Sigmoid colon (tissue), 7 donors: ENCODE measurements at places on chromosomes 3 and 15.

GRCh38 chr3:120177707-120178306, 83.6 kb upstream of the GSK3B start:
- H3K4me1 ChIP-seq = peaks cover 15% of the 10 kb centered on the region
- H3K4me3 ChIP-seq = no peak overlapping the region

- H3K27ac ChIP-seq = no peak overlapping the region
- H3K4me1 ChIP-seq = peaks cover 1% of the 10 kb centered on the region
- no peak for DNase-seq
- H3K27me3 ChIP-seq = no peaks in the 10 kb centered on the region
- no peak overlapping the region for H3K4me3 ChIP-seq
Measured at GRCh38 chr3:34212175-34212574, 413.7 kb downstream of the PDCD6IP start.

DNA sequence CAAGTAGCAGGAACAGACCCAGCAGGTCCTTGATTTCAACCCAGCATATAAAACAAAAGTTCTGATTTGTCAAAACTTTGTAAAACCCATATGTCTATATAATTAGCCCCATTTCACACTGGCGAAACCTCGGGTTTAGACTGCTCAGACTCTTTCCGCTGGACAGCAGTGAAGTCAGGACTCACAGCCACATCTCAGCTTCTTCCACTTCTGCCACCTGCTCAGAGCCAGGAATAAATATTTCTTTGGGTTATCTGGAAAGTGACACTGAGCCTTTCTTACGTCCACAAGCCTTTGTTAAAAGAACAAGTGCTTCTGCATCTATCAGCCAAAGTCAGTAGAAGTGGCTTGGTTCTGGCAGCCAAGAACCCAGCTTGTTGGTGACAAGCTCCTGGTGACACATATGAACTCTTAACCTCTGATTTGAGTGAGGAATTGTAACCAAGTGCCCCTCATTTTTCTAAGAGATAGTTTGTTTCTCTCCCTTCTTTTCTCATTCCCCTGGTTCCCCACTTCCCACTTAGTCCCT, 118.1 kb upstream of the CHD2 start:
- H3K4me3 ChIP-seq = no peak overlapping the region
- H3K36me3 ChIP-seq = no peaks in the 10 kb centered on the region
- H3K27ac ChIP-seq = no peak overlapping the region
- H3K4me1 ChIP-seq = no peaks in the 10 kb centered on the region
- H3K27me3 ChIP-seq = no peaks in the 10 kb centered on the region
- DNase-seq = no peak

- no peaks in the 10 kb centered on the region for H3K27me3 ChIP-seq
- peak; percentile 78 for DNase-seq
- no peak overlapping the region for H3K27ac ChIP-seq
- H3K4me3 ChIP-seq = no peak overlapping the region
- no peaks in the 10 kb centered on the region for H3K36me3 ChIP-seq
- H3K4me1 ChIP-seq = no peaks in the 10 kb centered on the region
Measured at GRCh38 chr3:42547401-42547945, 34.3 kb downstream of the SEC22C start.

- DNase-seq = peak; percentile 43
- H3K4me3 ChIP-seq = no peak overlapping the region
- peaks cover 14% of the 10 kb centered on the region for H3K36me3 ChIP-seq
- H3K27me3 ChIP-seq = no peaks in the 10 kb centered on the region
Measured at GRCh38 chr15:88624971-88625490, 3.9 kb downstream of the AEN start.

DNA sequence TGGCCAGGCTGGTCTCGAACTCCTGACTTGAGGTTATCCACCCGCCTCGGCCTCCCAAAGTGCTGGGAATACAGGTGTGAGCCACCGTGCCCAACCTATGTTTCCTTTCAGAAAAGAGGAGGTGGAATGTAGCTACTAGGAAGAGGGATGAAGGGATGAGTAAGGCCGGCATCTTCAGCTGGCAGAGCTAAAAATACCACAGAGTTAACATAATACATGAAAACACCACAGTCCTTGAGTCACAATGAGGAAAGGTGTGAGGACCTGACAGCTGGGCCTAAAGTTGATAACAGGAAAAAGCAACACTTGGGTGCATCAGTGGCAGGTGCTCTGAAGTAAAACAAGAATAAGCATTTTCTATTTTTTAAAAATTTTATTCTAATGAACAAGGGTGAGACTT, 392.2 kb downstream of the DIPK2A start:
- no peak overlapping the region for H3K4me3 ChIP-seq
- no peaks in the 10 kb centered on the region for H3K4me1 ChIP-seq
- no peak overlapping the region for H3K27ac ChIP-seq
- H3K27me3 ChIP-seq = no peaks in the 10 kb centered on the region

DNA sequence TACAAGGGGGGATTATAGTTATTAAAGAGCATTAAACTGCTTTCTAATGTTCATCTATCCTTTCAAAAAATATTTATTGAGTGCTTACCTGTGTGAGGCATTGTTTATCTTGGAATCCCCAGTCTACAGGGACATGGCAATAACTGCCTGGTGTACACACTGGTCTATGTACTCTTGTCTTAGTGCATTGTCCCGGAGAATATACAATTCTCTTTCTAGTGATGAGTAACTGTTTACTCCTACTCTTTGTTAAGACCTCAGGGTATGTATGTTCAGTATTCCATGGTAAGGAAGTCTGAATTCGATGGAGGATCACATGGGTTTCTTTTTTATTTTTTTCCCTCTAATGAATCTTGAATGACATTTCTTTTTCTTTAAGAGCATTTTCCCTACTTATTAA, 772.4 kb upstream of the NR2F2 start:
- no peak overlapping the region for H3K27ac ChIP-seq
- no peaks in the 10 kb centered on the region for H3K36me3 ChIP-seq
- H3K4me1 ChIP-seq = peaks cover 7% of the 10 kb centered on the region

- H3K36me3 ChIP-seq = no peaks in the 10 kb centered on the region
- H3K4me3 ChIP-seq = no peak overlapping the region
- no peaks in the 10 kb centered on the region for H3K4me1 ChIP-seq
- no peak for DNase-seq
- H3K27me3 ChIP-seq = no peaks in the 10 kb centered on the region
Measured at GRCh38 chr3:118963711-118964110, 70.9 kb downstream of the IGSF11 start.

GRCh38 chr15:69731081-69731330, 278.4 kb downstream of the RPLP1 start:
- peaks cover 20% of the 10 kb centered on the region for H3K4me1 ChIP-seq
- no peak overlapping the region for H3K4me3 ChIP-seq
- H3K27me3 ChIP-seq = no peaks in the 10 kb centered on the region
- H3K36me3 ChIP-seq = no peaks in the 10 kb centered on the region
- no peak for DNase-seq

DNA sequence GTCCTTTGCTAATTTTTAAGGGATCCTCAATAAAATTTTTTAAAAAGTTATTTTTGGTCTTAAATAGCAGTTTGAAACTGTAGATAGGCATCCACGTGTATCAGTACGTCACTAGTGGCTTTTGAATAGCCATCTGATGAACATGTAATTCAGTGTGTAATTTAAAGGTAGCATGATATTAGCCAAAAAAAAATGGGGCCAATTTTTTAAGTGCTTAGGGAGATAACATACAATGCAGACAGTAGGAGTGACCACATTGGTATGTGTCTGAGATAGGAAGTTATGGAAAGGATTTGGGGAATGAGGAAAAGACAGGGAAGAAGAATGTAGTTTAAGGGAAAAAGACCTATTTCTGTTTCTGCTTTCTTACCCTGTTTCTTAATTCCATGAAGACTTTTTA, 2.5 kb downstream of the AP4E1 start:
- H3K4me3 ChIP-seq = no peak overlapping the region
- H3K4me1 ChIP-seq = peaks cover 26% of the 10 kb centered on the region
- H3K36me3 ChIP-seq = peaks cover 2% of the 10 kb centered on the region
- H3K27me3 ChIP-seq = no peaks in the 10 kb centered on the region

- H3K4me1 ChIP-seq = no peaks in the 10 kb centered on the region
- no peaks in the 10 kb centered on the region for H3K27me3 ChIP-seq
- no peaks in the 10 kb centered on the region for H3K36me3 ChIP-seq
- H3K4me3 ChIP-seq = no peak overlapping the region
- DNase-seq = no peak
- H3K27ac ChIP-seq = no peak overlapping the region
Measured at GRCh38 chr3:140308535-140308934, 369.3 kb upstream of the TRIM42 start.

- H3K4me3 ChIP-seq = peak overlapping the region; percentile 54
- H3K27me3 ChIP-seq = no peaks in the 10 kb centered on the region
- no peaks in the 10 kb centered on the region for H3K4me1 ChIP-seq
- no peaks in the 10 kb centered on the region for H3K36me3 ChIP-seq
Measured at GRCh38 chr15:66842710-66843441, 140.8 kb downstream of the SMAD6 start.

DNA sequence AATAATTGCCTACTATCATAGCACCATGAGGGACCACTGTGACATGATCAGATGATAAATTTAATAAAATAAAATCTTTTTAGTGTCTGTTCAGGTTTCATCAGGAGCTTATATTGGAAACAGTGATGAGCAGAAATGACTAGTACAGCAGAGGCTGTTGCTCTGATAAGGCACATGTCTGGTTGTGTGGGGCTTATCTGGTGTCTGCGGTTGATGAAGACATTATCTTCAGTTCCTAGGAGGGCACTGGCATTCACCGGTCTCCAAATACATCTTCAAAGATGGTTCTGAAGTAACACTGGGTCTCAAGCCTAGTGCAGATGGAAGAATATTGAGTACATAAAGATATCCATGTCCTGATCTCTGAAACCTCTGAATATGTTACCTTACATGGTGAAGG, 125.3 kb downstream of the SUCNR1 start:
- no peak overlapping the region for H3K4me3 ChIP-seq
- H3K27ac ChIP-seq = no peak overlapping the region
- H3K4me1 ChIP-seq = no peaks in the 10 kb centered on the region
- no peaks in the 10 kb centered on the region for H3K36me3 ChIP-seq
- DNase-seq = no peak

DNA sequence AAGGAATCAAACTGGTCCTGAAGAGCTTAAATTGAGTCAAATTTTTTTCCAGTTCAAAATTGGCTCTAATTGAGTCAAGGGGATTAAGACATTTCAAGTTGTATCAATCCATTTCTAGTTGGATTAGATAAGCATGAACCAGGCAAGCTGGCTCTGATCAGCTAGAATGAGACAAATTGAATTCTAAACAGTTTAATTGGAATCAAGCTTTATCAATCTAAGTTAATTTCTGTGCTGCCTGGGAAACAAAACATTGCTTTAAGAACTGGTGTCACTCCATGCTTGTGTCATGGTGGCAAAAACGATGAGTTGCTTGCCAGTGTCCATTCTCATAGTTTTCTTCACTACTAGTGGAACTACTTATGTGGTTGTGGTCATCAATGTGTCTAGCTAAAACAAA, 116.8 kb downstream of the TGFBR2 start:
- H3K4me3 ChIP-seq = no peak overlapping the region
- no peak for DNase-seq
- H3K4me1 ChIP-seq = peaks cover 7% of the 10 kb centered on the region

DNA sequence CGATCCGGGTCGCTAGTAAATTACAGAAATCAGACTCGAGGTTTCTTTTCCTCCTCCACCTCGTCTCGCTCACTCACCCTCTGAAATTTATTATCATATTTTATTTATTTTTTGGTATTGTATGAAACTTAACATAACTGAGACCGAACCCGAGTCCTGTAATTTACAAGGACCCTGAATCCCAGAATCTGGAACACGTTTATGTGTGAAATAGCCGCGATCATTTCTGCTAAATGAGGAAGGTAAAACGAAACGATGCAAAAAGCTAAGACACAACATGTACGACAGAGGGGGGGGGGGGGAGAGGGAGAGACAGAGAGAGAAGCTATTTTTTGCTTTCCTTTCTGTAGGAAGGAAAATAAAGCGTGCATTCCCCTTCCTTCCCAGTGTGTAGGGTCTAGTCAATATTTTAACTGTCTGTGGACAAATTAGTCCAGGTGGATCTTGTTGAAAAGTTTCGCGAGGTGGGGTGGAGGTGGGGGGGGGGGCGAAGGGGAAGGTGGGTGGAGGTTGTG, 1.6 kb downstream of the BBX start:
- H3K27ac ChIP-seq = peak overlapping the region; percentile 93
- H3K4me1 ChIP-seq = peaks cover 4% of the 10 kb centered on the region
- H3K4me3 ChIP-seq = peak overlapping the region; percentile 98
- H3K36me3 ChIP-seq = no peaks in the 10 kb centered on the region

GRCh38 chr3:81910244-81910852, 148.9 kb upstream of the GBE1 start:
- no peak overlapping the region for H3K27ac ChIP-seq
- H3K4me3 ChIP-seq = no peak overlapping the region
- H3K4me1 ChIP-seq = no peaks in the 10 kb centered on the region
- DNase-seq = no peak
- no peaks in the 10 kb centered on the region for H3K36me3 ChIP-seq

DNA sequence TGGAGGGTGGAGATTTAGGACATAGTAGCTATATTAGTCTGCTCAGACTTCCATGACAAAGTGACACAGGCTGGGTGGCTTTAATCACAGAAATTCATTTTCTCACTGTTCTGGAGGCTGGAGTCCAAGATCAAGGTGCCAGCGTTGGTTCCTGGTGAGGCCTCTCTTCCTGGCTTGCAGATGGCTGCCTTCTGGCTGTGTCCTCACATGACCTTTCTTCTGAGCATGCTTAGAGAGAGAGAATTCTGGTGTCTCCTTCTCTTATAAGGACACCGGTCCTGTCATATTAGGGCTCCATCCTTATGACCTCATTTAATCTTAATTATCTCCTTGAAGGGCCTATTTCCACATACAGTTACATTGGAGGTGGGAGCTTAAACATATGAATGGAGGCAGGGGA, 14.9 kb upstream of the SHC4 start:
- no peaks in the 10 kb centered on the region for H3K36me3 ChIP-seq
- H3K27me3 ChIP-seq = no peaks in the 10 kb centered on the region
- H3K27ac ChIP-seq = no peak overlapping the region
- peaks cover 5% of the 10 kb centered on the region for H3K4me1 ChIP-seq
- DNase-seq = no peak

- H3K27me3 ChIP-seq = no peaks in the 10 kb centered on the region
- H3K4me1 ChIP-seq = no peaks in the 10 kb centered on the region
- no peak overlapping the region for H3K4me3 ChIP-seq
- H3K27ac ChIP-seq = no peak overlapping the region
- no peak for DNase-seq
Measured at GRCh38 chr15:67980773-67981685, 73.1 kb upstream of the PIAS1 start.

DNA sequence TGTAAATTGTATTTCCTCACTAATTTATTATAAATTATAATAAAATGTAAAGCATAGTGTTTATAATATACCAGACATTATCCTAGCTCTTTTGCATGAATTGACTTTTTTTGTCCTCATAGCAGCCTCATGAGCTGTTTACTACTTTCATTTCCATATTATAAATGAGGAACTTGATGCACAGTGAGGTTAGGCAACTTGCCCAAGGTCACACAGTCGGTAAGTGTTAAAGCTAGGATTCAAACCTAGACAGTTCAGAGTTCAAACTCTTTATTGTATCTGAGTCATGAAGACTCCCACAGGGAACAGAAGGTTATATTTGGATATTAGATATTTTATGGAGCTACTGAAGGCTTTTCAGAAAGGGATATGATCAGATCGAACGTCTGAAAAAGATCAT, 322.2 kb upstream of the SATB1 start:
- no peak overlapping the region for H3K27ac ChIP-seq
- no peaks in the 10 kb centered on the region for H3K36me3 ChIP-seq
- H3K4me1 ChIP-seq = no peaks in the 10 kb centered on the region
- no peaks in the 10 kb centered on the region for H3K27me3 ChIP-seq
- no peak overlapping the region for H3K4me3 ChIP-seq
- DNase-seq = peak; percentile 55
